ENCODE measurements at places on chromosomes 2 and 18.

DNA sequence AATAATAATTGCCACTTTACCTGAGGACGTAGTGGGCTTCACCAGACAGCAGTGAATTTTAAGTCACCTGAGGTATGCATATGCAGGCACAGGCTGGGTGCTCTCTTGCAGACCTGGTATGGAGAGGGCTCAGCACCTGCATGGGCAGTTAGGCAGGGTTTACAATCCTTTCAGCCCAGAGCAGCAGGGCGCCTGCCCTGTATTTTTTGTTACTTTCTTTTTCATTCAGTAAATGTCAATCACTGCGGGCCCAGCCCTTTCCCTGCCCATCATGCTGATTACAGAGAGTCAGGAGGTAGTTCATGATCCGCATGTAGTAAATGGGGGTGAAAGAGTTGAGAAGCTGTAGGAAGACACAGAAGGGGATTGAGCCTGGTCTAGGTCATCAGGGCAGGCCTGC, 147.0 kb upstream of the ALPP start:
- DNase-seq: no peak

GRCh38 chr2:33123216-33123615, 176.5 kb downstream of the LTBP1 start:
- peak; percentile 67 for DNase-seq

DNA sequence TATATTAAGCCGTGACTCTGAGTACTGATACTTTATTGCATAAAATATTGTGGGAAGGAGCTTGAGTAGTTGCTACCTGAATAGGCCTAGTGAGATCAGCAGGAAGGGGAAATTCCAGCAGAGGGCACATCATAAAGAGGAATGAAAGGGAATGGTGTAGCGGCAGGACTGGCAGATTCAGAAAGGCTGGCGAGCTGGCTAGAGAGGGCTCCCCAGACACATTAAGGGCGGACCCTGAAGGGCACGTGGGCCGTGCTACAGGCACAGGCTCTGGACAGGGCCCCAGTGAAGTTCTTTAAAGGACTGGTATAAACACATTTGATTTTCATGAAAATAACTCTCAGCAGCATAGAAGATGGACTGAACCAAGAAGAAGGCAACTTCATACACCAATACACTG, 43.0 kb downstream of the PTPN2 start:
- DNase-seq: no peak

DNA sequence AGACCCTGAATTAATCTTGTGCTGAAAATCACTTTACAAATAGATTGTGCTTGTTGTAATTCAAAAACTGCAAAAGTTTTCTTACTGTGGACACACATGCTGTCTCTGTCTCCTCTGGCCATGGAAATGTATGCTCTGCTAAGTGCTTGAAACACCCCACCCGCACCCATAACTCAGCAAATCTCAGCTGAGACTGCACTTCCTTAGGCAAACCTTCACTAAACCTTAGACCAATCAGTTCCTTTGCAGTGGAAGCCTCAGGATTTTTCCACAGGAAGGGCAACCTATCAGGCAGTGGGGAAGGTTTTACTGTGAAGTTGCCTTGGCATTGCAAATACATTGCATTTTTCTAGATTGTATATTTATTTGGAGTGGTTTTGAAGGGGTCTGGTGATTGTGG, 62.2 kb upstream of the PLA2R1 start:
- no peak for DNase-seq

GRCh38 chr2:183267148-183267827, 143.0 kb downstream of the NUP35 start:
- DNase-seq: no peak

DNA sequence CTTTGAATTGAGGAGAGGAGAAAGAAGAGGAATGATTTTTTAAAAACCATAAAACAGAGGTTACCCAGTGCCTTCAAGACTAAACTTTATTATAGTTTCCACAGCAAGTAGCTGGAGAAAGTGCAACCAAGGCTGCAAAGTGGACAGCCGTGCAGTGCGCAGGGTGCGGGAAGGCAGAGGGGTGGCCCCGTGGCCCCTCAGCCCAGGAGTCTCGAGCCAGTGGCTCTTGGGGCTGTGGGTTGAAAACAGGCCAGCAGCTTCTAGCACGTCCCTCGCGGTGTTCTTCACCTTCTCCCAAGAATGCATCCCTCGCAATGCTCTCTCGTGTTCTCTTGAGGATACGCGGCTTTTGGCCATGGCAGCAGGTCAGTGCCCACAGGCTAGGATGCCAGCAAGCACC, 28.5 kb upstream of the ALKAL2 start:
- DNase-seq: no peak

- DNase-seq: peak; percentile 39
Measured at GRCh38 chr2:62920070-62920469, 130.6 kb upstream of the OTX1 start.

DNA sequence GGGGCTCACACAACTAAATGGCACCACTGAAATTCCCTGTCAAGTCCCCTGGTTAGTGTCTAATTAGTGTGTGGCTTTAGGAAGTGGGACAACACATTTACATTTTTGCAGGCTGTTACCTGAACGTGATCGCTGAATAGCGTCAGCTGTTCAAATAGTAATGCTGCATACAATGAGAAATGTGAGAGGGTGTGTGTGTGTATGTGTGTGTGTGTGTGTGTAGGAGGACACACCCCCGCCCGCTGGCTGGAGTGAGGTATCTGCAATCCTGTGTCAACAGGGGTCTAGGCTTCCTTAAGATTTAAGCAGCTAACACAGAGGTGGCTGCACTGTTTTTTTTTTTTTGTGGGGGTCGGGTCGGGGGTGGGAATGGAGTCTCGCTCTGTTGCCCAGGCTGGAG, 4.8 kb upstream of the LYPD6B start:
- DNase-seq: no peak

DNA sequence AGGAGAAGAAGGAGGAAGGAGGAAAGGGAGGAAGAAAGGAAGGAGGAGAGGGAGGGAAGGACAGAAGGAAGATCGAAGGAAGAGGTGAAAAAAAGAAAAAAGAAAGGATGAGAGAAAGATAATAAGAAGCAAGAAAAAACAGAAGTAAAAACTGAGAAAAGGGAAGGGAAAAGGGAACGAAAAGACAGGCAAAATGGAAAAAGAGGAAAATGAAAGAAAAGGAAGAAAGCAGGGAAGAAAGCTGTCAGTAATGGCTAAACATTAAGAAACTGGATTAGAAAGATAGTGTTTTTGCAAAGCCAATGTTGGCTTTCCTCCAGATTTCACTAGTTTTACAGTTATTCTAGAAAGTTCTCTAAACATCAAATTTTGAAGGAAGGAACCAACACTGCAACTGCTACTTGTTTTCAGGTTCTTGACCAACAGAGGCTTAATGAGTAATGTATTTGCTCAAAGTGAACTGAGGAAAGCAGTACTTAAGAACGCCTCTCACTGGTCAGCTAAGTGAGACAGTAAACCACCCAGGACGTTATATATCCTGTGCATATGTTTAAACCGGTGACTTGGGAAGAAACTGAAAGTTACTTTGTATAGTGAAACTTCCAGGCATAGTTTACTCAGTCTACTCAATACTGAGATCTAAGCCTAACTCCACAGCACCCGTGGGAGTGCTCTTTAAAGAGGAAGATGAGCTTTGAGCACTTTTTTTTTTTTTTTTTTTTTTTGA, 286.2 kb upstream of the TRIB2 start:
- DNase-seq: peak; percentile 43

GRCh38 chr2:127516041-127516762, 10.1 kb downstream of the IWS1 start:
- peak; percentile 51 for DNase-seq

- DNase-seq: peak; percentile 85
Measured at GRCh38 chr2:46814160-46814961, 101.2 kb downstream of the MCFD2 start.

DNA sequence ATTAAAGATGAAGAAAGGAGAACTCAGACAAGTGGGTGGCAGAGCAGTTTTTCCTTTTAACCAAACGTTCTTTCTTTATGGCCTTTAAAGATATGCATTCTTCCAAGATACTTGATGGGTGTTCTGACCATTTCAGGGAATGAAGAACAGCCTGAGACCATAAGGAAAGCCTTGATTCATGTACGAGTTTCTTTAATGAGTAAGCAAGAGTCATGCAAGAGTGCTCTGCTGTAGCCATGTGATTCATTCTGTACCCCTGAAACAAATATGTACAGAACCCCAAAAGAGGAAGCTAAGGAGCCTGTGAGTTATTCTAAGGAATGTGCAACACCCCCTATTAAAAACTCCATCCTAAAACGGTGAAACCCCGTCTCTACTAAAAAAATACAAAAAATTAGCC, 372.8 kb downstream of the MTX2 start:
- peak; percentile 83 for DNase-seq

DNA sequence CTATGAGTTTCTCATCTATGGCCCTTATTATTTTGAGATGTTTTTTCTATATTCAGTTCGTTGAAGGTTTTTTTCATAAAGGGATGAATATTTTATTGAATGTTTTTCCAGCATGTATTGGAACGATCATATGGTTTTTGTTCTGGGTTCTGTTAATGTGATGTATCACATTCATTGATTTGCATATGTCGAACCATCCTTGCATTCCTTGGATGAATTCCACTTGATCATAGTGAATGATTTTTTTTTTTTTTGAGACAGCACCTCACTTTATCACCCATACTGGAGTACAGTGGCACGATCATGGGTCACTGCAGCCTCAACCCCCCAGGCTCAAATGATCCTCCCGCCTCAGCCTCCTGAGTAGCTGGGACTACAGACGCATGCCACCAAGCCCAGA, 5.5 kb upstream of the NEMP2 start:
- no peak for DNase-seq

DNA sequence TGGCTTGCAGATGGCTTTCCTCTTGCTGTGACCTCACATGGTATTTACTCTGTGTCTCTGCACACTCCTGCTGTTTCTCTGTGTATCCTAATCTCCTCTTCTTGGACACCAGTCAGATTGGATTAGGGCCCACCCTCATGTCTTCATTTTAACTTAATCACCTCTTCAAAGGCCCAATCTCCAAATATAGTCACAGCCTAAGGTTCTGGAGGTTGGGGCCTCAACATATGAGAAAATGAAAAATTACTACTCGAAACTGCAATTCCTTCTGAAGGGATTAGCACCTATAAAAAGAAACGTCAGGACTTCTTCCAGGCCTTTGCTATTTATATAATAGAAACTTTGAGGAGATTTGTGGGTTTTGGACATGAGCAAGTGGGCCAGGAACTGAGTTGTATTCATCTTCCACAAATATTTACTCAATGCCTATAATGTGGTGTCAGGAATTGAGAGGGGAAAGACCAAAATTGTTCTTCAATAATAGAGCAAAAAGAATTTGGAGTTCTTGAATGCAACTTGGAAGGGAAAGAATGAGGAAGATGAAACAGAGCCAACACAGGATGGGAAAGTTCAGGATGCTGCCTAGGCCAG, 270.0 kb upstream of the FN1 start:
- peak; percentile 65 for DNase-seq

DNA sequence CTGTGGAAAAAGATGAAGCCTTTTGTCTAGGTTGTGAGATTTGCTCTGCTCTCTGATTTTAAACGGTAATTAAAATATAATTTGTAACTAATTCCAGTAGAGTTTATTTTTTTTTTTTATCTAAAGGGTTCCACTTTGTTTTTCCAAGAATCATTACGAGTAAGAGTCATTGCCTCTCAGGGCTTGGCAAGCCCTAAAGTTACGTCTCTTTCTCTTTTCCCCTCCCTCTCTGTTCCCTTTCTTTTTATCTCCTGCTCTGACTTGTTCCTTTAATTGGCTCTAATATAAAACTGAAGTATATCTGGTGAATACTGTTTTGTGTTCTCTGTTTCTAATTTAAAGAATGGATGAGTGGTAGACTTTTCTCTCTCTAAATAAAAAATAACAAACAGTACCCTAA, 75.8 kb downstream of the CALCRL start:
- DNase-seq: peak; percentile 56

DNA sequence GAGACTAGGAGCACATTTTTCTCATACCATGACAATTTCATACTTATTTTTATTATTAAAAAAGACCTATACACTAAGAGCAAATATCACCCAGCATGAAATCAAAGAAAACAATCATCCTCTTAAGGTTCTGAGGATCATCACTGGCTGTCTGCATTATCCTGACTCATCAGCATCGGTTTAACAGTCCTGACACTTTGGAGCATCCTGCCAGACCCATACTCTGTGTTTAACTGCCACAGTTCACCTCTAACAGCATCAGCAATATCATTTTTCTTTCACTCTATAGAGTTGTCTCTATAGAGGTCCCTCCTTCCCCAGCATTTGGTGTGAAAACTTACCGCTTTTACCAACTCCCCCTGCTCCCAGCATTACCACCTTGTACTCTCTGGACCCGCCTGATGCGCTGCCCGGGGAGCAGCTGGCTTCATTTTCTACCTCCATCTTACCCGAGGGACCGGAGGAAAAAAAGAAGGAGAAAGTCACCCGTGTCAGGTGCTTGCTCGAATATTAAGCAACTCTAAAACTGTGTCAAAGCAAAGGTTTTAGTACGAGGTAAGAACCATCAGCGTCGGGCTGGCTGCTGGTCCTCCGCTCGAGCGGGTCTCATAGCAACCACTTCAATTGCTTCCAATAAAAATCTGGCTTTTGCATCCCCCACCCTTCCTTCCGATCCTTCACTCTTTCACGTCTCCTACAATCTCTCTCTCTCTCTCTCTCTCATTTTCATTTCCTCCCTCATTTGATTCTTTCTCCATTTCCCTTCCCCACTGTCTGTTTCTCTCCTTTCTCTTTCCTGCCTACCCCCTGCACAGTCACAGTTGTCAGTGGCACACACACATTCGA, at the start of gene RIT2:
TSS of gene RIT2 (minus strand) at position 610 of the 846 bp plus-strand sequence.
- no peak for DNase-seq

DNA sequence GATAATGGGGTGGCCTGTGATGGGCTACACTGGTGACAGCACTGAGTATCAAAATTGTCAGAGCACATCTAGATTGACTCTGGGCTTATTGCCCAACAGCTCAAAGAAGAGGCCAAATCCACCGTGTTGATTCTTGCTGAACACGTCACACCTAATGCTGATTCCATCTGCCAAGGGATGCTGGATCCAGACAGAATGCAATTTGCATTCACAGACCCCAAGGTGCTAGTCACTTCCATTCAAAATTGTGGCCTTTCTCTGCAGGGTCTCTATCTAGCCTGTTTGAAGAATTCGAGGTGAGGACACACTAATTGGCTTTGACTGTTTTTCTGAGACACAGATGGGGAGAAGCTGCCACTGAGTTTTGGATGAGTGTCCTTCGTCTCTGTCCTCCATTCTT, 13.5 kb upstream of the GPR39 start:
- DNase-seq: no peak

- DNase-seq: peak; percentile 63
Measured at GRCh38 chr2:179444056-179444455, 179.4 kb upstream of the SESTD1 start.

All from fibroblast of lung (primary cell).